Stimulated activated memory B cell treated with anti-CD40 and anti-IgM and Interleukin-4, amounts not matched to agents 10 μg/mL and 1 μg/mL and 100 μg/mL, for 72 hours (primary cell): ENCODE measurements at places on chromosomes 12 and 14.
A peak's percentile ranks its signal among the peaks of the same experiment; 100 is the strongest.

GRCh38 chr14:92404018-92404417 is 81.1 kb downstream of the SLC24A4 start:
- no peak for ATAC-seq

DNA sequence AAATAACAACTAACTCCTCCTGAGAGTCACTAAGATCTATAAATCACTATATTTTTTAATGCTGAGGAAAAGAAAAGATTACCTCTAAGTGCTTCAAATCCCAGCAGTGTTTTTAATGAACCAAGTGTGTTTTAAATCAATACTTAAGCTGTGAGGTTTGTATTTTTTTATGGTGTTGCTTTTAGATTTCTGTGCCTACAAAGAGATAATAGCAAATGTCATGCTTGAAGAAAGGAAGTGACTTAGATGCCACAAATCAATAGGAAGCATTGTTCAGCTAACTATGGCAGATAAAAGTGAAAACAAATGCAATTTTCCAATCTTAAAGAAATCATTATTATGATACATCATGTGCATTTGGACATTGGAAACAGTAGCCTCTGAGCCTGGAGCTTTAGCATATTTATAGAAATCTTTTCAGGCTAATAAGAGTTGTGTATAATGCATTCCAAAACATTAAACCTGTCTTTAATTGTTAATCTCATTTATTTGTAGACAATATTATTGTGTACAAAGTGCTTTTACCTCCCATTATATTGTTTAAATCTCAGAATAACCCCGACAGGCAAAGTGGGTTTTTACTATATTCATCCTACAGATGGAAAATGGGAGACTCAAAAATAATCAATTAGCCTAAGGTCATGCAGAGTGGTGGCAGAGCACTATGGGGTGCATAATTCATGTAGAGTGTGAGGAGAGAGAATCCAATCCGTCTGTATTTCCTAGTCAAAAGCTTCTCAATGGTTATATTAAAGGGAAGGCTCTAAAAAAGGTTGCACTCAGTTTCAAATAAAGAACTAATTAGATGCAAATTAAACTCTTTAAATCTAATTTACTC is 486.2 kb downstream of the NAV3 start:
- no peak for ATAC-seq

- no peak for ATAC-seq
Observed at GRCh38 chr12:24898185-24898584, 50.7 kb downstream of the BCAT1 start.

- ATAC-seq: peak; percentile 13
Observed at GRCh38 chr12:111438481-111438880, 32.8 kb downstream of the SH2B3 start.

DNA sequence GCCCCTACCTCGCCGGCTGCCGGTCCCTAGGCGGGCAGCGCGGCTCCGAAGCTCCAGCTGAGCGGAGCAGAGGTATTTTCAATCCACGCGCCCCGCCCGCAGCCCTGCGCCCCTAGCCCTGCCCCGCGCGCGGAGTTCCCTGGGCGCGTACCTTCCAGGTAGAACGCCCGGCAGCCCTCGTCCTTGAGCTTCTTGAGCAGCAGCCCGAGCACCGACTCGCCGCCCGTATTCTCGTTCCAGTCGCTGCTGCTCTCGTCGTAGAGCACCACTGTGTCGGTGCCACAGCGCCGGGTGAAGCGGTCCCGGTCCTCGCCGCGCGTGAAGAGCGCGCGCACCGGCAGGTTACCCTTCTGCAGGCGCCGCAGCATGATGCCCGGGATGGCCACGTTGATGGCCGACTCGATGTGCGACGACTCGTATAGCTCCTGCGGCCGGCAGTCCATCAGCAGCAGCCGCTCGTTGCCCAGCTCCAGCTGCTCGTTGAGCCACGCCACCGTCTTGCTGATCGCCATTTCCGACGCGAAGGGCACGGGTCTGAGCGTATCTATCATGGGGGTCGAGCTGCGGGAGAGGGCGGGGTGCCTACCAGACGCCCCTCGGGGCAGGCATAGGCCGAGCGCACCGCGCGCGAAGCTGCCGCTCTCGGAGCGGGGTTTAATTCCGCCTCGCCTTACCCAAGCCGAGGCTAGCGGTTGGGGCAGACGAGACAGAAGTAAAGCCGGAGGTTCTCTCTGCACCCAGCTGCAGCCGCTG is 636 bp downstream of the DUSP6 start:
- peak; percentile 68 for ATAC-seq

DNA sequence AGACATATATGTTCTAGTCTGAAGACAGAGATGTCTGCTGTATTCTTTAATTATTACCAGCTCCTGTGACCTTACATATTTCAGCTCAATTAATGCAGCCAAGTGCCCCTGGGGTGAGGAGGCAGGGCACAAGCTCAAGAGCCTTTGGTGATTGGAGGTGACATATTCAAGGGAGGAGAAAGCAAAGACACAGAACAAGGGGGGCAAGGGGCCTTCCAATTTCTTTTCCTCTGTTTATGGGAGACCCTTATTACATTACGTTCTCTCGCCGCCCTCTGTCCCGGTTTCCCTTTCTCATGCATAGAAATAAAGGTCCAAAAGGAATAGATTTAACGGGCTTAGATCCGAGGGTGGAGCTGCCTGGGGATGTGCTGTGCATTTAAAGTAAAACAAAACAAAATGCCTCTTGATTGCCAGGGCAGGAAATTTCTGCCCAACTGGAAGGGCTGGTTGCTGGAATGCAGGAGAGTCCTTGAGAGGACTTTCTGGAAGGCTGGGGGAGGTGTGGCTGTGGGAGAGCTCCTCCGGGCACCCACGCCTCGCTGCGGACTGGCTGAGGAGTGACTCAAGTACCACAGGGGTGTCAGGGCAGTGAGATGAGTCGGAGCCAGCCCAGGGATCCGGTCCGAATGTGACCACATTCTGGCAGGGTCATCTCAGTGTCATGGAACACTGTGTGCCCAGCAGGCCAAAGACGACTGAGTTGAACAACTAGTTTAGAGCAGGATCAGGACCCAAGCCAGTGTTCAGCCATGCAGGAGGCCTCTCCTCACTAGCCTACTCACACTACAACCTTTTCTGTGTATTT is 32.1 kb upstream of the GSG1 start:
- no peak for ATAC-seq

GRCh38 chr12:24955853-24956252 is 7.0 kb upstream of the BCAT1 start:
- ATAC-seq: no peak

DNA sequence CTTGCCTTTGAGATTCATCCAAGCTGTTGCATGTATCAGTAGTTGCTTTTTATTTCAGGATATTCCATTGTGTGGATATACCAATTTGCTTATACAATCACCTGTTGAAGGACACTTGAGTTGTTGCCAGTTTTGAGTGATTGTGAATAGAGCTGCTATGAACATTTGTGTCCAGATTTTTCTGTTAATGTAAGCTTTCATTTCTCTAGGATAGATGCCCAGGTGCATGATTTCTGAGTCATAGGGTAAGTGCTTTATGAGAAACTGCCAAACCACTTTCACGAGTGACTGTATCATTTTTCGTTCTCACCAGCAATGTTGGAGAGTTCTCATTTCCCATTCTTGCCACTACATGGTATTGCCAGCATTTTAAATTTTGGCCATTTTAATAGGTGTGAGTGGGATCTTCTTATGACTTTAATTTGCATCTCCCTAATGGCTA is 434.6 kb upstream of the RGS6 start:
- peak; percentile 88 for ATAC-seq

- no peak for ATAC-seq
Observed at GRCh38 chr12:105278043-105278697, 42.2 kb upstream of the APPL2 start.

DNA sequence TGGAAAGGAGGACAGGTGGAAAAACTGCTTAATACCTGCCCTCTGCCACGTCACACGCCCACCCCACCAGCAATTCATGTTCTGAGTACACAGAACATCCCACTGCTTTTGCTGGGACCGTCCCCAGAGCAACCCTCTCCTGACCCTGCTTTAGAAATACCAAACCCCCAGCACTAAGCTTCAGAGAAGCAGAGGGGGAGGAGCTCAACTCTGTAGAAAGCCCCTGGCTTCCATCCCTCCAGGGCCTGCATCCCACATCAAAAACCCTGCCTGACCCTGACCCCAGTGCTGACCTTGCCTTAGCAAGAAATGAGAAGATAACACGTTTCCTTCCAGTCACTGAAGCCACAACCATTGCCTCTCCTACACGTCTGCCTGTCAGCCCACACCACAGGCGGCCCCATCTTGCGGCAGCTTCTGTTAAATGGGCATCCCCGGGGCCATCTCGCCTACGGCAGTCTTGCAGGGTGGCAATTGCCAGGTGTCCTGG is 19.7 kb downstream of the VDR start:
- peak; percentile 89 for ATAC-seq

- no peak for ATAC-seq
Observed at GRCh38 chr14:104107101-104107581, 21.6 kb downstream of the ASPG start.
